ENCODE measurements at places on chromosomes 7 and 10.
A peak's percentile ranks its signal among the peaks of the same experiment; 100 is the strongest.

DNA sequence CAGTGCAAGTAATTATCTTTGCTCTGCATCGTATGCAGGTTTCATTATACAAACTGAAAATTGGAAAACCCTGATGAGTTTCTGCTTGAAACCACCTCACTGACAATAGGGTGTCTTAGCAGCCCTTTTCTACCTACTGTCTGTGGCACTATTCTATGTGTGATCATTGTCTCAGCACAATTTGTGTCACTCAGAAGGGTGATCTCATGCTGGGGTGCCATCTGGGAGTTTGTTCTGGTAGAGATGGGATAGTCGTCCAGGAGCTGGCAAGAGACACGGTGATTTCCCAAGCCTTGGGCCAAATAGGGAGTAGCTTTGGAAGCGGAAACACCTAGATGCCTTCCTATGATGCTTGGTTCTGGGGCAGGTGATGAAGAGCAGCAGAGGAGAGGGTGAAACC lies 186.3 kb downstream of the FRMD4A start:
- DNase-seq: no peak

- no peak for DNase-seq
Observed at GRCh38 chr7:120274899-120275298, 1.9 kb downstream of the KCND2 start.

GRCh38 chr7:98372993-98373392 lies 27.9 kb downstream of the BAIAP2L1 start:
- DNase-seq: no peak

DNA sequence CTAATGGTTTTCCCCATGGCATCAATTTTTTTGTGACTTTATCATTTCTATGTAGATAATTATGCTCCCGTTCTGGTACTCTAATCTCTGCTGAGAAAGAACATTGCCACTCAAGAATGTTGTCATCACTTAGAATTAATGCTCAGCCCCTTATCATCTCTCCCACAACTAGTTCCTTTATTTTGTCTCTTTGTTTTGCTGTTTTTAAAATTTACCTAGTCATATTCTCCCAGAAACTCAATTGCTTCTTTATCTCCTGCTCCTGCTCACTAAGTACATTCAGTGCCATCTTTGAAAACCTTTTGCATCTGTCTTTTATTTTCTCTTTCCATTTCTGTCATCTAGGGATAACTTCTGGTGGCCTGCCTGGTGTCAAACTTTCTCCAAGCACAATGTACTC lies 324.9 kb upstream of the MTPN start:
- DNase-seq: no peak

DNA sequence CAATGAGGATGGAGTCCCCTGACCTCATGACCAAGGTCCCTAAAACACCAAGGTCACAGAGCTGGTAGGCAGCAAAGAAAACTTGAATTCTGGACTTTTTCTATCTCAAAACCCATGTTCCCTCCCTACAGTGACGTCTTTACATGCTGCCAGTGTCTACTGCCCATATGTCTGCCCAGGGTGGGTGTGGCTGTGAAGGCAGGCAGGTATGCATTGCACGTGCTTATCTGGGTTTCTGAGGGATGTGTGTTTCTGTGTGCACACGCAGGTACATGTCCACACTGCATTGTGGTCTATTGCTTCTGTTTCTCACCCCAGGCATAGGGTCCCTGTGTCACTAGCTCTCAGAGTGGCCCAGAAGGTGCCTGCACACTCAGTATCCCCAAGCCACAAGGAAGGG lies 13.5 kb downstream of the ATP6V1F start:
- DNase-seq: no peak

DNA sequence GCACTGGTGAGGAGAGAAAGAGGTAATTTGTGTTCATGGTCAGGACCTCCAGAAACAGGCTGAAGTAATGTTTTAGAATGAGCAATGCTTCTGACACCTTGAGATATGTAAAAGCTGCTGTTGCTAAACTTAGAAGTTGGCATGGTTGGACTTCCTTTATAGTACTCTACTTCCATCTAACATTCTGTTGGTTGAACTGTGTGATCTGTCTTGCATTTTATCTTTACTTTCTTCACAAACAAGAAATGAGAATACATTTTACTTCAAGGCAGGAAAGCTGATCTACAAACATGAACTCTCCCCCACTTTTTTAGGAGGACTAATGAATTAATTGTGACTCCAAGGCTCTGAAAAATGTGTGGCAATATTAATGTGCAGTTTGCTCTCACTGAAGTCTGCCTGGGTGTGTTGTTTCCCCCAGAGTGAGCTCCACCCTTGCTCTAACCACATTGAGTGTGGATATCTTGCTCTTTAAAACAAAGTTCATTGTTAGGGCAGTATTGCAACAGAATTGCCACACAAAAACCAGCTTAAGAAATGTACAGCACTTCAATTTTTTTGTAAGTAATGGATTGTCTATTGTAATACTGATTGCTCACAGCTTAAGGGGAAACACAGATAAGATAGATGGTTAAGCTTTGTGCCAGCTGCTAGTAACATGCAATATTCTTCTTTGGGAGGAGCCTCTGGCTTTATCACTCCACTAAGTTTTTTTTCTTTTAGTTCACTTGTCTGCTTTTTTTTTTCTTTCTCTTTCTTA lies 69.0 kb downstream of the ADD3 start:
- DNase-seq: no peak

GRCh38 chr10:3757638-3758490 lies 27.1 kb downstream of the KLF6 start:
- DNase-seq: peak; percentile 48

- no peak for DNase-seq
Observed at GRCh38 chr7:124009321-124009720, 23.5 kb downstream of the TMEM229A start.

- no peak for DNase-seq
Observed at GRCh38 chr7:83347945-83348444, 185.3 kb upstream of the PCLO start.

DNA sequence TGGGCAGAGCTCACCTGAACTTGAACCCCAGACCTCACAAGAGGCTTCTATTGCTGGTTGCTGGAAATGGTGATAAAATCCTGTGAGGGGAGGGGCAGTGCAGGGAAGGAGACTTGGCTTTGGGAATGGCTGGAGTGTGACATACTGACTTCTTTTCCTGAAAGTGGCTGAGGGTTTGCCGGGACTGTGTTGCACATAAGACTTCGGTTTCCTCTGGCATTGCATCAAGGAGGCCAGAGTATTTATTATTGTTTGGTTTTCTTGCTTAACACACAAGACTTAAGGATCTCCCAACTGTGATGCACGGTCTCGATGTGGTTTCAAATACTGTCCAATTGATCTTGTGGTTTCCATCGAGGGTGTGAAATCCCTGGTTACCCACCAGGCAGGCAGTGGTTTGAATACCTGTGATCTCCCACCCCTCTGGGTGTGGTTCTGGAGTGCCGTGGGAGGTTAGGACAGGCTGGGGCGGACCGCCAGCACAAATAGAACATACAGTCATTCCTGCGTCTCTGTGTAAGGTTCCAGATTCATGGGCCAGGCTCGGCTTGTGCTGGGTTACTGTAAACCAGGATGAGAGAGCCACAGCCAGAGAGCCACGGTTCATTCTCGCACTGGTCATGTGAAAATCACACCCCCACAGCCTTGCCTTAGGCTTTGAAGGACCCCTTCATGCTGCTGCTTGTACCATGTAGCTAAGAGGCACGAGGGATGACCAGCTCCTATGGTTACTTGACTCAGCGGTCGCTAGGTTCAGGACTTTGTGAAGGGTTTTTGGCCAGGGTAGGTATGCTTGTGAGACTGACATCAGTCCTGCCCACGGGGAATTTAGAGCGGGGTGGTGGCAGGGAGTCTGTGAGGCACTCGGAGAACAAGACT lies 39.2 kb downstream of the WBP1L start:
- DNase-seq: no peak

- no peak for DNase-seq
Observed at GRCh38 chr7:91556956-91557650, 292.9 kb downstream of the FZD1 start.

- DNase-seq: no peak
Observed at GRCh38 chr7:26224359-26224758, 22.8 kb downstream of the CBX3 start.

- DNase-seq: no peak
Observed at GRCh38 chr10:103852856-103853255, 2.5 kb downstream of the SH3PXD2A start.

GRCh38 chr7:119969054-119969453 lies 303.9 kb upstream of the KCND2 start:
- DNase-seq: no peak

GRCh38 chr7:77351539-77352004 lies 64.6 kb downstream of the GSAP start:
- DNase-seq: peak; percentile 28

DNA sequence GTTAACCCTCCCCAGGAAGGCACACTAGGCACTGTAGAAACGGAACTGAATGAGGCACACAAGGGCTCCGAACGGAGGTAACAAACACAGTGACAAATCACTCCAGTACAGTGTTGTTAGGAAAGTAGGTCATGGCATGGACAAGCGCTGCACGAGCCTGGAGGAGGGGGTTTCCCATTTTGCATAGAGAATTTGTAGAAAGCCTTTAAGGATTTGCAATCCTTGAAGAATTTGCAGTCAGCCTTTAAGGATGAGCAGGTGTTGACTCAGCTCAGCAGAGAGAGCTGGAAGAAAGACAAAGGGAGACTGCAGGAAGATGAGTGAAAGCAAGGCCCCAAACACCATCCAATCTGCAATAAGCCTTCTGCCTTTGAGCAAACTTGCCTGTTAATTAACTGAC lies 51.1 kb upstream of the PPP1R3C start:
- DNase-seq: no peak

- no peak for DNase-seq
Observed at GRCh38 chr10:44966129-44966815, 6.7 kb downstream of the RASSF4 start.

DNA sequence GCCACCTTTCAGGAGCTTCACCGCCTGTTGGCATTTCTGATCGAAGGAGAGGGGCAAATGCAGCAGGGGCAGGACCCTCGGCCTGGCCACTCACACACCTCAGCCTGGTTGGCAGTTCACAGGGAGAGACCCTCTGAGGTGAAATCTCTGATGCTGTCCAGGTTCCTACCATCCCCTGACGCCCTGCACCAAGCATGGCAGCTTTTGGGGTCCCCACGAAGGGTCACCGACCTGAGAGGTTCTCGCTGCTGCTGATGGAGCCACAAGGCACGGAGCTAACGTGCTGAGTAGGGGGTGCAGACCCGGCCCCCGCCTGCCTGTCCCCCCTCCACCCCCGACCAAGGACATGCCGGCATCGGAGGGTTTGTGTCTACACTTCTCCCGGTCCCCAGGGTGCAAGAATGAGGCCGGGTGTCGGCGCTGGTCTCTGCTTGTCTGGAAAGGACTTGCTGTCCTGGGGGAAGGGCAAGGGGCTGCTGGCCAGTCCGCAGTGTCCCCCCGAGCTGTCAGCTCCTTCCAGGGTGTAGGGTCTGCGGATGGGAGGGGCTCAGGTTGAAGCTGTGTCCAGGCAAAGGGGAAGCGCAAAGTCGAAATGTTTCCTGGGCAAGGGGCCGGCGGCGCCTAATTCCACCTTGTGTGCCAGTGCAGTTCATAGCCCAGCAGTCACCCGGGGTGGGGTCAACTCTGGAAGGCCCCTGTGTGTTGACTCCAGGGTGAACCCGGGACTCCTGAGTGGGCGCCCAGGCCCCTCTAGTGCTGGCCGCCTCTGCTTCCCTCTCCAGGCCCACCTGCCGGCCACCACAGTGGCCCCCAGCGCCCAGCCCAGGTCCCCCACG lies 132.6 kb downstream of the DNAJB6 start:
- DNase-seq: no peak

DNA sequence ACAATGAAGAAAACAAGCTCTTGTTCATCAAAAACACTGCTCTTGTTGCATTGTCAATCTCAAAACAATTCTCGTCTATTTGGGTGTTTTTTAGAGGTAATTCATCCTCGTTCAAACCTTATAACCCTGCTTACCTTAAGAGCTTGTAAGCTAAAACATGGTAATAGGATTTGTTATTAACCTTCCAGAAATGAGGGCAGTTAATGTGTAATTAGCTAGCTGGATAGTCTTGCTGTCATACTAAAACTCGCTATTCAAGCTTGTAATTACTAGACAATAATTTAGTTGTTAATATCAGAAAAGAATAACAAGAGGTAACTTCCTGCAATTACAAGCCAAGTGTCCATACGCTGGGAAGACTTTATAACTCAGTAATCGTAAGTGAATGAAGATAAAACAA lies 101.6 kb downstream of the UBE2H start:
- DNase-seq: no peak

DNA sequence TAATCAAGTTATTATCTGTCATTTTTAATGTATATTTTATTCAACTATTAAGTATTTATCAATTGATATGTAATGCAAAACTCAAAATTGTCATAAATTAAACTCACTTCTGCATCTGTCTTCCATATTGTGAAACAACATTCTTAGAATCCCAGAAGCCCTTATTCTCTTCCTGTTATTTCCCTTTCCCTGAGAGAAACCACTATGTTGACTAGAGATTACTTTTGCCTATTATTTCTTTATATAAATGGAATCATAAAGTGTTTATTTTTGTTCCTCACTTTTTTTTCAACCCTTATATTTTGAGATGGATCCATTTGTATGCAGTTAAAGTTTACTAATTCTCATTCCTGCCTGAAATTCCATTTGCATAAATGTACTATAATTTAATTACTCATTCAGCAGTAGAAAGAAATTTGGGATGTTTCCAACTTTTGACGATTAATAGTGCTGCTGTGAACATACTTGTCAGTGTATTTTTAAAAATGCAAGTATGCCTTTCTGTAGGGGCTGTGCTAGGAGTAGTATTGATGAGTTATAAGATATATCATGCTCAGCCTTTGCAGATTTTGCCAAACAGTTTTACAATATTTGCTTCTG lies 211.2 kb downstream of the SEMA3D start:
- DNase-seq: no peak

DNA sequence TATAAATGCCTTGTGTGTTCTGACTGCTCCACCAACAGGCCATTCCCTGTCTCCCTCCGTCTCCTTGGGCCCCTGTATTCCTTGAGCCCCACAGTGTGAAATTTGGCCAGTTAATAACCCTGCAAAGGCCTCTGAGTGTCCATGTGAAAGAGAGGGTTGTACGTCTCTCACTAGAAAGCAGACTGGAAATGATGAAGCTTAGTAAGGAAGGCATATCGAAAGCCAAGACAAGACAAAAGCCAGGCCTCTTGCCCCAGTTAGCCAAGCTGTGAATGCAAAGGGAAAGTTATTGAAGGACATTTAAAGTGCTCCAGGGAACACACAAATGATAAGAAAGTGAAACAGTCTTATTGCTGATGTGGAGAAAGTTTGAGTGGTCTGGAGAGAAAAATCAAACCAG lies 680.2 kb downstream of the SDK1 start:
- DNase-seq: no peak

DNA sequence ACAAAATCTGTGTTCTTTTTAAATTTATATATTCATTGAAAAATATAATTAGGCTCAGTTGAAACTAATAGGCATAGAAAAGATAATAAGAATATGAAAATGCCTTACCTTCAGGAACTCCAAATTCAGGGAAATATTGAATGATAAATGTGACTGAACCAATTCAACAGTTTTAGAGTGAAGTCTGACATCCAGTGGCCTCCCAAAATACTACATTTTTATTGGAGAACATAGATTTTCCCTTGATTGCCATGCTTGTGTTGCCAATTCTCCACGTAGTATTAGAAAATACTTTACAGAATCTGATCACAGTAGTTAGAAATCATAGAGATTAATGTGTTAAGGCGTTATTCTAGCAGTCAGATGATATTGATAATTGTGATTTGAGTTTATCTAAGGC lies 1246.7 kb downstream of the GATA3 start:
- no peak for DNase-seq
